ENCODE measurements at places on chromosomes 7 and 10.

DNA sequence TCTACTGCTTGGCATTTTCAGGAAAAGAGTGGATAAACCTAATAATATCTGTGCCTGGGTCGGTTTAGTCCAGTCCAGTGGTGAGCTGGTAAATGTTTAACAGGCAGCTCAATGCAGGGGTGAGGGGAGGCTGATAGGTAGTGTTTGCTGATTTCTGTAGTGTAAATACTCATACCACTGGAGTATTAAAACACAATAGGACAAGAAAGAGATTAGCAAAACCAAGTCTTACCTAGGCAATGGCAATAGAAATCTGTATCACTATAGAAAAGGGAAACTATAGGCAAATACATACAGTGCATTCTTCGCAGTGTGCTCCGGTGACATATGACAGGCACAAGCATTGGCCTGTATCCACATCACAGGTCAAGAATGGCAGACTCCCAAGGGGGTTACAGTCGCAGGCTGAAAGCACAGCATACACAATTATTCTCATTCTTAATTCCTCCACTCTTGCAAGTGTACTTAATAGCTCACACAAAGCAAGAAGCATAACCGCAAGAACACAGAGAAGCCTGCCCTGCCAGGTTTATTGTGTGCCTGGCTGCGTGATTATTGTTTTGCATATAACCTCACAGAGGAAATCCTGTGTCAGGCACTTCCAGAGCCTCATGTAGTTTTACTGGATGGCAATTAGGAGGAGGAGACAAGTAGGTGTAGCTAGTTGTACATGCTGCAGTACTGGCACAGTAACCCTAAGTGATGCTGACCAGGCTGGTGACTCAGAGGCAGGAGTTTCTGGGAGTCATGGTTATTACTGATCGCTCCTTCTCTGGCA, 35.0 kb downstream of the LAMB4 start:
- no peak for DNase-seq

GRCh38 chr10:90859321-90859751, 1.5 kb upstream of the HTR7 start:
- DNase-seq = no peak

DNA sequence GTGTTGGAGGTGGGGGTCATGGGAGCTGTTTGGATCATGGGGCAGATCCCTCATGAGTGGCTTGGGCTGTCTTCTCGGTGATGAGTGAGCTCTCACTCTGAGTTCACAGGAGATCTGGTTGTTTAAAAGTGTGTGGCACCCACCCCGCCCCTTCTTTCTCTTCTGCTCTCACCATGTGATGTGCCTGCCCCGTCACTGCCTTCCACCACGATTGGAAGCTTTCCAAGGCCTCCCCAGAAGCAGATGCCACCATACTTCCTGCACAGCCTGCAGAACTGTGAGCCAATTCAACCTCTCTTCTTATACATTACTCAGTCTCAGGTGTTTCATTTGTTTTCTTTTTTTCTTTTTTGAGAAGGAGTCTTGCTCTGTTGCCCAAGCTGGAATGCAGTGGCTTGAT, 170.0 kb downstream of the PTPN20 start:
- DNase-seq = no peak

- no peak for DNase-seq
Measured at GRCh38 chr10:72039377-72039776, 49.0 kb downstream of the SPOCK2 start.

DNA sequence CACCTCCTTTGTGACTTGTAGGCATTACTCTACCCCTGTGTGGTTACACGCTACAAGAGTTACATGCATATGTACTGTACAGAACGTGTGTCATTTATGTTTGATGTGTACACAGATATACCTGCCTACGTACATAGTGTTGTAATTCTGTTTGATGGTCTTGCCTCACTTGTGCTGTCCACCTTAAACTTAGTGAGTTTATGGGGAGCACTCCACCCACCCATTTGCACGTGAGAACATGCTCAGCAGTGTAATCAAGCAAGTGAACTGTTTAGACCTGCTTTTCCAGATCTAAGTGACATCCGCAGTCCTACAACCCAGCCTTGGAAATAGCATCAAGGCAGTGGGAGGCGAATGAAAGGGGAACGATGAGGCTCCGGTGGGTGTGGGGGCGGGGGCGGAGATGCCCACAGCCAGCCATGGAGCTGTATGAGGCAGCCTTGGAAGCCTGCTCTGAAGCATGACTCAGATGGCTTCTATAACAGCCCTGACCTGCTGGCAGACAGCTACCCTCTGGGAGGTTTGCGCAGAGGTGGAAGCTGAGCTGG, 52.1 kb downstream of the SUFU start:
- no peak for DNase-seq

GRCh38 chr10:82661701-82662100, 786.7 kb downstream of the NRG3 start:
- DNase-seq = no peak

DNA sequence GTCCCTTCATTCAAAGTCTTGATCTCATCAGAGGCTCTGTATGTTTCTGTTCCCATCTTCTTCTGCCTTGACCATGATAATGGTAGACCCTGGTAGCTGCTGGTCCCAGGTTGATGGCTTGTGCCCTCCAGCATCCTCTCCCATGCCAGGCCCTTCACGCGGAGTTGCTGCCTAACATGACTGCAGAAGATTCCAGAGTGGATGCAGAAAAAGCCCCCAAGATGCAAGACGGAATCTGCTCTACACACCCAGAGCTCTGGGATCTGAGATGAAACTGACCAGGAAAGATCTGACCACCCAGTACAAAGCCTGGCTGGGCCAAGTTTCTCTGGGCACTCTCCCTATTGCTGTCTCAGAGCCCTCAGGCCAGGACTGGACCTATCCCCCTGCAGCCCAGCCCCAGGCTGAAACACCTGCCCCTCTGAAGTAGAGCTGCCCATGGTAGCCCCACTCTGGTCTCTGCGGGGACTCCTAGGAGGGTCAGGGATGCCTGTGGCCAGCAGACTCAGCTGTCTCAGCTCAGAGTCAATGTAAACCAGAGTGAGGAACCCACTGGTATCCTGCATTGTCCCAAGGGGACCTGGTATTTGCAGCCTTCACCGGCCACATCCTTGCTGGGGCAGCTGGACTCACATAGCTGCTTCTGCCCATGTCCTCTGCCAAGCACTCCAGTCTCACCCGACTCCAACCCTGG, 9.5 kb upstream of the FRMD4A start:
- DNase-seq = no peak

GRCh38 chr7:85074-85882, 107.1 kb upstream of the FAM20C start:
- no peak for DNase-seq

- DNase-seq = no peak
Measured at GRCh38 chr7:111527545-111527944, 34.7 kb downstream of the IMMP2L start.

GRCh38 chr7:70693686-70694433, 438.1 kb upstream of the GALNT17 start:
- no peak for DNase-seq

- DNase-seq = no peak
Measured at GRCh38 chr7:12653518-12653917, 33.9 kb upstream of the ARL4A start.

DNA sequence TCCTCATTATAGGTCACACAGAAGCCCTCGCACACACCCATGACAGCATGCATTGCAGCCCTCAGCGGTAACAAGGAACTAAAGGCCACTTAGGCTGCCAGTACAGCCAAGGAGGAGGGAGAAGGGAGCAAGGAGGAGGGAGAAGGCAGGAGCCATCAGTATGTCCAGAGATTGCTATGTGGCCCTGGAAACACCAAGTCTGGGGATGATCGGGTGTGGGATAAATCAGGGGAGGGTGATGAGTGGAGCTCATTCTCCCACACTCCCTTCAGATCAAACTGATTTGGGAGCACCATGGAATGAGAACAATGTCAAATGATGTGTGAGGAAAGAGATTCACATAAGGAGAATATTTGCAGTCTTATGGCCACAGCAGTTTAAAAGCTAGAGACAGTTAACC, 350.9 kb downstream of the TNS3 start:
- DNase-seq = no peak

- DNase-seq = no peak
Measured at GRCh38 chr7:142716596-142716995, 32.7 kb upstream of the PRSS1 start.

GRCh38 chr10:23534761-23535160, 95.9 kb downstream of the OTUD1 start:
- no peak for DNase-seq

DNA sequence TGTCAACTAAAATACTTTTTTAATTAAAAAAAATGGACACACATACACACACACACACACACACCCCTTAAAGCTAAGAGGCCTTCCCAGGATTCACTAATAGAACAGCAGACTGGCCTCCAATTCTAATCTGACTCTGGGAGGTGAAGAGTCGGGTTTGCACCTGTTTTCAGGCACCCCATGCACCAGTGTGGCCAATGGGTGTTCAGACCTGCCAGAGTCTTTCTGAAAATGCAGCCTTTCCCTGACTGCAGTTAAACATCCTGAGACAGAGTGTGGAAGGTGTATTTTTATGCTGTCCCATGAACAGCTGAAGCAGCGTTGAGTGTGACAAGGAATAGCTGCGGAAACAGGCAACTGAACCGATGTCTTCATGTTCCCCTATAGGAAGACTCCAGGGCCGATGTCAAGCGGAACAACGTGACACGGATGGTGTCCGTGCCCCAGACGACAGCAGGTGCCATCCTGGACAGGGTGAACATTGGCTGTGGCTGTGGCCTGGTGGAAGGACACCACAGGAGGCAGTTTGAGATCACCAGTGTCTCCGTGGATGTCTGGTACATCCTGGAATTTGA, 74.6 kb upstream of the LYZL2 start:
- DNase-seq = no peak

- no peak for DNase-seq
Measured at GRCh38 chr10:62333135-62333889, 40.9 kb upstream of the ZNF365 start.

DNA sequence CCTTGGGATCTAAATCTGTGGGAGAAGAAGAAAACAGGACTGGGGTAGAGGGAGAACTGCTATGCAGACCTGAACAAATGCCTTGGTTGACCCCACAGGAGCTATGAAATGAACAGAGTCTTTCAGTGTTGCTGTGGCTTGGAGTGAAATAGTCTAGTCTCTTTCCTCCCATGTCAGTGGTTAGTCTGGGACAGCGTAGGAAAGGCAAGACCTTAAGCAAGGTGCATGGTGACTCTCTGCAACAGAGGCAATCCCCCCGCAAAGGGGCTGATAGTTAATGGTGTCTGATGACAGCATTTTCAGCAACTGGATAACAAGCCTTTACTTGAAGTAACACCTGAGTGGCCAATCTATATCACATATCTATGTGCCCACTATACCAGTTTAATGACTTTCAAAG, 62.3 kb downstream of the ARL4A start:
- no peak for DNase-seq

- DNase-seq = no peak
Measured at GRCh38 chr10:132847856-132848255, 61.9 kb upstream of the NKX6-2 start.

- no peak for DNase-seq
Measured at GRCh38 chr10:92849576-92850090, 1.3 kb downstream of the EXOC6 start.

GRCh38 chr10:79022565-79023230, 46.1 kb upstream of the ZMIZ1 start:
- DNase-seq = no peak

GRCh38 chr7:139853506-139854123, 24.6 kb downstream of the TBXAS1 start:
- no peak for DNase-seq

GRCh38 chr10:80185578-80186299, 19.6 kb downstream of the ANXA11 start:
- no peak for DNase-seq

DNA sequence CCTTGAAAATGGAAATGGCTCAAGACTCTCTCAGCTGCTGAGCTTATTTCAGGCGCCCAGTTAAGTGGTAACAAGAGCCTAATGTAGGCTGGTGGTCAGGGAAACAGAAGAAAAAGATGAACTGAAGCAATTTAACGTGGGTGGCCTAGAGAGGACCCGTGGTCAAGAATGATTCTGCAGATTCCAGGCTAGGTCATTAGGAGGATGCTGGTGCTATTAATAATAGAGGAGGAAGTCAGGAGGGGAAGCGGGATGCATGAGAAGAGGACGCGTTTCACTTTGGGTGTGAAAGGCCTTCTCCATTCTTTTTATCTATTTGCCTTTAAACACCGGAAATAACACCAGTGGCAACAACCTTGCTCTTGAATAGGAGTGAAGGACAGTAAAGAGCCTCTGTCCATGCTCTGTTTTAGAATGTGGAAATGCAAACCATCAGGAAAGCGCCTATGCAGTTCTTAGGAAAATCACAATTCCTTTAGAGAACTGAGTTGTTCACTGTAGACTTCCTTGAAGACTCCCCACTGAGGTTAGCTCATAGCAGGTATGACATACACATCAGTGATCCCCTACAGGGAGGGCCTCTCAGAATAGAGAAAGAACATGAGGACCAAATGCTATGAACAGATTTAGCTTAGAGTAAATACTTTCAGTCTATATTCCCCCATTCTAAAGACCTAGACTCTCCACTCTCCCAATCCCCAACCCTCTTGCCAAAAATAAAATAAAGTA, 8.6 kb downstream of the LIPA start:
- no peak for DNase-seq

DNA sequence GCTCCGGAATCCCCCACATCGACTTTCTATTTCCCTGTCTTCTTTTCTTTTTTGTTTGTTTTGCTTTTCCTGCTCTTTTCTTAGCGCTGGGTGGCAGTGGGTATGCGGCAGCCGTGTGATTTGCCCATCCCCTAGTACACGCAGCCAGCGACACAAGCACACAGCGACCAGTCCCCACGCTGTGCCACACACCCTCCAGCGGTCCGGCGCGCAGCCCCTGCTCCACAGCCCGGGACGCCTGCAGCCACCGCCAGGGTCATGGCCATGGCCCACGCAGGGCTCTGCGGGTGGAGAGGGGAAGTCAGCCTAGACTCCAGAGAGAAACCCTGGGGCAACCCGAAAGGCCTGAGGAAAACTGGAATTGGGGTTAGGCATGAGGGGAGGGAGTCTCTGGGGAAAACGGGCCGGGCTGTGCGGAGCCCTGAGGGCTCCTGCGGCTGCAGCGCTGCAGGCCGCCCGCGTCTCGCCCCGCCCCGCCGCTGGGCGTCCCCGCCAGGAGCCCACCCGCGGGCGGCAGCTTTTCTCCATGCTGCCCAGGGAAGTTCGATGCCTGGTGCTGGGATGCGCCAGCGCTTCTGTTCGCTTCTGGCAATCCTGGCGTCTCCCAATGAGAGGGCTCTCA, 2.5 kb downstream of the CHRM2 start:
- no peak for DNase-seq

DNA sequence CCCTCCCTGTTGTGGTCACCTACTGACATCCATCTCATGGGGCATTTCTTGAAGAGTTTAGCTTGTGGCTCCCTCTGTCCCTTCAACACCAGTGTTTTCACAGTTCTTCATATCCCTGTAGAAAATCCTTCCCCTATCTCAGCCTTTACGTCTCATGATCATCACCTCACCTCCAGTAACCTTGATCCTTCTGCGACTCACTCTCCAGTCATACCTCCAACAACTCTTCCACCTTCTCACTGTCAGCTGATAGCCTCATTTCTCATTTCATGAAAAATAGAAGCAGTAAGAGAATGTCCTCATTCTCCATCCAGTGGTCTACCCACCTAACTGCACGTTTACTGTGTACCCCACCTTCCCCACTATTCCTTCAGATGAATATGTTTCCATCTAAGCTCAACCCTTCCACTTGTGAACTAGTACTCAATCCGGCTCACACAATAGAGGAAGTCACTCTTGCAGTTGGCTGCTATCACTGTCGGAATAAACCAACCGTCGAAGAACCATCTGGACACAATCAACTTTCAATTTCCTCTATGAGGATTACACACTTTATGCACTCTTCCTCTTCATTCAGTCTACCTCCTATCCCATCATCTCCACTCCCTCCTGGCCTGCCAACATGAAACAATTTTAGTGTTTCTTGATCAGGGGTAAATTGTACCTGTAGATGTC, 256.0 kb downstream of the AHR start:
- no peak for DNase-seq
